ENCODE measurements at places on chromosomes 13 and 19. TPM values are rescaled to one million over a fixed set of nuclear protein-coding genes. Genes with fewer than 3 reads are reported as not detected.

Gene NXNL1
- polyA plus RNA-seq: not detected

DNA sequence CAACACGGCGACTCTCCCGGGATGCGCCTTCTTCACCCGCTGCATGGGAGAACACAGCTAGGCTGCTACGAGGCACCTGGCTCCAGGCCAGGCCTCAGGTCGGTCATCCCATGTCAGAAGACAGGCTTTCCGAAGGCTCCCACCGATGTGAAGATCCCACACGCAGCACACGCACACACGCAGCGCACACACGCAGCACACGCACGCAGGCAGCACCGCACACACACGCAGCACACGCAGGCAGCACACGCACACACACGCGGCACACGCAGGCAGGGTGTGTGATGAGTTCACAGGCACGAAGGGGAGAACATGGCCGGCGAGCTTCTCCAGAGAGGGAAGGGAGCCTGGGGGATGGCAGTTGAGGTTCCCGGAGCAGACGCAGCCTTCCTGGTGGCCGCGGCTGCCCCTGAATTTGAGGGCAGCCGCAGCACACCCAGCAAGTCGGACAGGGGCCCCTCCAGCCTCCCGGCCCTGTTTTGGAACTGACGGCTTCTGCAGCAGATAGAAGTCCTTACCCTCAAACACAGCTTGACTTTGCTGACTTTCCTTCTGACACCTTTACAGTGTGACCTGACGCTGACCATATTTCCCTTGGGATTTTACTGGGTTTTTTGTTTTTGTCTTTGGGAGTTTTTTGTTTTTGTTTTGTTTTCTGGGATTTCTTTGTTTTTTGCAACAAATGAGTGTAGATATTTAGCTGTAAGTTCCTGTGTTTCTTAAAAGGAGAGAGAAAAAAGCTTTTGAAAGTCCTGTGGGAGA lies 55.9 kb downstream of the RASA3 start:
- no peak for DNase-seq

DNA sequence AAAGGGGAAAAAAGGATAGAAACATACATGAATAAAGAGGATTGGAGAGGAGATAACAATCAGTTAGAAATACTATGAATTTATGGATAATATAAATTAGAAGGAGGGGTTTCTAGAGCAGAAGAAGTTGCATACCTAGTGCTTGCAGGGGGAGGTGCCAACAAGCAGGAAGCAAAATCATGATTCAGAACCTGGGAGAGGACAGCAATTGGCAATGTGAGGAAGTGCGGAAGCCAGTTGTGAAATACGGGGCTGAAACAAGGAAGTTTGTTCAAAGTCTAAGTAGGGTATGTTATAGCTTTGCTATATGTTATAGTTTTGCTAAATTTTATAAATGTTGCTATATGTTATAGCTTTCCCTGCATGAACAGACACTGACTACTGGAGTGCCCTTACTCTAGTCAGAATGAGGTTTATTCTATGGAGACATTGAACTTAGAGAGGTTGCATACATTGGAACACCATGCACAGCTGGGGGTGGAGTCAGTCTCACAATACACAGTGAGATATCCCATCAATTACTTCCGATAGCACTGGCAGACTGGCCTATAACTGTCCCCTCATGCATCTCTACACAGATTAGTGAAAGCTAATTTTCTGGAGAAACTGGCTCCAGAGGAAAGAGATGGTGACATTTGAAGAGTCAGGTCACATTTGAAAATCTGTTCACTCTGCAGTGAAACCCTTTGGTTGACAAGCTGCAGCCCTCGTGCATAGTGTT lies 92.1 kb downstream of the GPC6 start:
- DNase-seq: no peak

- no peak for DNase-seq
Measured at GRCh38 chr19:17220207-17220758, 5.1 kb downstream of the USE1 start.

Gene KLK6
- not detected for polyA plus RNA-seq

Gene CYP4F2
- polyA plus RNA-seq: 0.07 TPM

DNA sequence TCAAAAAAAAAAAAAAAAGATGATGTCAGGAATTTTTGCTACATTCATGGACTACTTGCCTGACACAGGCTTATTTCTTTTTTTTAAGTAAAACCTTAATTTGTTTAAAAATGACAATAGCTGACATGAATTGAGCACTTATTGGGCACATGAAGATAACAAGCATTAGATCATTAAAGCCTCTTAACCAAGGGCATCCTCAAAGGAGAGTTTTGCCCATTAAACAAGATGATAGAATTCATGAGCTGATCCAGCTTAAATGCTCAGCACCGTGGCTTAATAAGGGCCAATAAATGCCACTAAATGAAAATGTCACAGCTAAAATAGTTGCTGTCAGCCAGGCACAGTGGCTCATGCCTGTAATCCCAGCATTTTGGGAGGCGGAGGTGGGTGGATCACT lies 19.3 kb downstream of the FBXO17 start:
- DNase-seq: no peak

GRCh38 chr19:36837176-36837905 lies 846 bp downstream of the ZNF790 start:
- no peak for DNase-seq
